ENCODE measurements at places on chromosomes 4 and X. TPM values are rescaled to one million over a fixed set of nuclear protein-coding genes. Genes with fewer than 3 reads are reported as not detected.
A peak's percentile ranks its signal among the peaks of the same experiment; 100 is the strongest.

Gene EFHC2
- polyA plus RNA-seq: not detected

DNA sequence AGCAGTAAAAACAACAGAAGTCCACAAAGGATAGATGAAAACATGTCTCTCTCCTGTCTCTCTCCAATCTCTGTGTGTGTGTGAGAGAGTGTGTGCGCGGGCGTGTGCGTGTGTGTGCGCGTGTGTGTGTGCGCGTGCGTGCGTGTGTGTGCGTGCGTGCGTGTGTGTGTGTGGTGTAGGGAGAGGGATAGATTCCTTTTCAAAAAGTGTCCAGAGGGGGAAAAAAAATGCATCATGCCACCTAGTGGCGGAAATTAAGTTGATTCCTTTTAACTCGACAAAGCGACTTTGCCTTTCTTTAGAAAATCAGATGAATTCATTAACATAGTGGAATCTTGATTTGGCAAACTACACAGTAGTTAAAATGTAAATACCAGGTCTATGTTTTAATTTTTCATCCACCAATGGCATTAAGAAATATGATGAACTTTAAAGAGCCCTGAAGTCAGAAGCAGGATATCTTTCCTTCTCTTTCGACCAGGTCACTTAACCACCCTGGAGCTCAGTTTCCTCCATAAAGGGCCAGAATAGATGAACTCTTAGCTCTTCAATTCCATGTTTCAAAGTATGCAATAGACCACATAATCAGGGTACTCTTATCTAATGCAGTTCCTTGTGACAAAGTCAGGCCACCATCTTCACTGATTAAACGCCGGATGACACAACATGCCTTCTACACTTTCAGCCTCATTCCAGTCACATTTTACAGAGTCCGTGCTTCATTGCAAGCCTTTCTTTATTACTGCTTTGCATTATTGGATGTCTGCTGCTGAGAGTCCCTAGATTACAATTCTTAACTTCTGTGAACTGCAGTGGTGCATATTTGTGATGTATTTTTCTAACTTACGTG, 162.8 kb downstream of the FBXO8 start:
- H3K36me3 ChIP-seq: no peaks in the 10 kb centered on the region
- no peak for DNase-seq
- H3K4me3 ChIP-seq: no peak overlapping the region
- H3K27ac ChIP-seq: no peak overlapping the region

DNA sequence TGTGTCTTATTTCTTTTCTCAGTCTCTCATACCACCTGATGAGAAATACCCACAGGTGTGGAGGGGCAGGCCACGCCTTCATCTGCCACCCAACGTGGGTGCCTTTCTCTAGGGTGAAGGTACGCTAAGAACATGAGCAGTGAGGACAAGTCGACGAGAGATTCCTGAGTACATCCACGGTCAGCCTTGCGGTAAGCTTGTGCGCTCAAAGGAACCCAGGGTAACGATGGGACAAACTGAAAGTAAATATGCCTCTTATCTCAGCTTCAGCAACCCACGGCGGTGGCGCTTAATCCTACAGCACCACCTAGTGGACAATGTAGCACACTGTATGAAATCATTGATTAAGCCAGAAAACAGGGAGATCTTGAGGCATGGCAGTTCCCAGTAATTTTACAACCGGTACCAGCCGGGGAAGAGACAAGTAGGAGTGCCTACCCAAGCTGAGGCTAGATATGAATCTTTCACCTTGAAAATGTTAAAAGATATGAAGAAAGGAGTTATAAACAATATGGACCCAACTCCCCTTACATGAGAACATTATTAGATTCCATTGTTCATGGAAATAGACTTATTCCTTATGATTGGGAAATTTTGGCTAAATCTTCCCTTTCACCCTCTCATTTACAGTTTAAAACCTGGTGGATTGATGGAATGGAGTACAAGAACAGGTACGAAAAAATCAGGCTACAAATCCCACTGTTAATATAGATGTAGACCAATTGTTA, 63.0 kb downstream of the ZNF732 start:
- peak; percentile 74 for DNase-seq
- peaks cover 13% of the 10 kb centered on the region for H3K4me1 ChIP-seq
- peak overlapping the region; percentile 82 for H3K4me3 ChIP-seq
- H3K36me3 ChIP-seq: no peaks in the 10 kb centered on the region
- H3K27me3 ChIP-seq: no peaks in the 10 kb centered on the region
- peak overlapping the region; percentile 77 for H3K27ac ChIP-seq

Gene ZNF630
- 1.9 TPM for polyA plus RNA-seq

GRCh38 chr4:146275370-146275769, 61.0 kb downstream of the REELD1 start:
- H3K36me3 ChIP-seq: peaks cover 2% of the 10 kb centered on the region
- no peak for DNase-seq
- H3K4me3 ChIP-seq: no peak overlapping the region

Gene CLNK
- polyA plus RNA-seq: 1.3 TPM
